ENCODE measurements at places on chromosomes 3 and 15.

- no peak for DNase-seq
Measured at GRCh38 chr15:76278651-76279050, 32.6 kb downstream of the ETFA start.

DNA sequence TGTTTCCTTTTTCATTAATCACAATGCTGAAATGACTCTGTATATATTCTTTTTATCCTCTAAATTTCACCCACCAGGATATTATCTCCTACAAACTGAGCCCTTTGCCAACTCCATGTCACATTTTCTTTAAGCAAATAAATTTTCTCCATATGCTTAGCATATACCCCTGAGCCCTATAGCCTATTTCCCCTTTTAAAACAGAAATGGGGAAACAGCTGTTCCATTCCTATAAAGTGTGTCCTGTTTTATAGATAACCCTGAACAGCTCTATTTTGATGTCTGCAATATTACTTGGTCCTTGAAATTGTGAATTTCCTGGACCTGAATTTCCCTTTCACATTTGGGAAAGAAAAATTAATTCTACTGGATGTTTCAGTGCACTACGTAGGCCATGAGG, 15.6 kb upstream of the FILIP1L start:
- DNase-seq: no peak

- no peak for DNase-seq
Measured at GRCh38 chr3:55755516-55756205, 268.6 kb upstream of the WNT5A start.

DNA sequence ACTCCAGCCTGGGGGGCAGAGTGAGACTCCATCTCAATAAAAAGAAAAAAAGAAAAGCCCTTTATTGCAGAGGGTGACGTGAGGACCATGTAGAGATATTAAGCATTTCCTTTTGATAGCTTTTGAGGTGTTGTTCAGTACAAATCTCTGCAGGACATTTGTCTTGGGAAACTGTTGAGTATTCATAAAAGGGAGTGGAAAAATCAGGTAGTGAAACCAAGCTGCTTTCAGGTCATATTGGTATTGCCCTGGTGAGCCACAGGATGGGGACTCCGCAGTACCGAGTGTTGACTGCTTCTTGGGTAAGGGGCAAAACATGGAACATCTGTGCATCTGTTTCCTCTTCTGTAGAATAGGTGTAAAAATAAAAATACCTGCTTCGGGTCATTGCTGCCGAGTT, 9.9 kb downstream of the ITPR1 start:
- DNase-seq: no peak

DNA sequence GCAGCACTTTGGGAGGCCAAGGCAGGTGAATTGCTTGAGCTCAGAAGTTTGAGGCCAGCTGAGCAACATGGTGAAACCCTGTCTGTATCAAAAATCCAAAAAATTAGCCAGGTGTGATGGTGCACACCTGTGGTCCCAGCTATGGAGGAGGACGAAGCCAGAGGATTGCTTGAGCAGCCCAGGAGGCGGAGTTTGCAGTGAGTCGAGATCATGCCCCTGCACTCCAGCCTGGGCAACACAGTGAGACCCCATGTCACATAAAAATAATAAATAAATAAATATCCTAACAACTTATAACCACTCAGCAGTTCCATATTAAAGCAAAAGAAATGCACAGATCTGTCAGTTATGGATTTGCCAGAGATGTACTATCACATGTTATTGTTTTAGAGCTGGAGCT, 62.6 kb downstream of the LMLN start:
- no peak for DNase-seq

DNA sequence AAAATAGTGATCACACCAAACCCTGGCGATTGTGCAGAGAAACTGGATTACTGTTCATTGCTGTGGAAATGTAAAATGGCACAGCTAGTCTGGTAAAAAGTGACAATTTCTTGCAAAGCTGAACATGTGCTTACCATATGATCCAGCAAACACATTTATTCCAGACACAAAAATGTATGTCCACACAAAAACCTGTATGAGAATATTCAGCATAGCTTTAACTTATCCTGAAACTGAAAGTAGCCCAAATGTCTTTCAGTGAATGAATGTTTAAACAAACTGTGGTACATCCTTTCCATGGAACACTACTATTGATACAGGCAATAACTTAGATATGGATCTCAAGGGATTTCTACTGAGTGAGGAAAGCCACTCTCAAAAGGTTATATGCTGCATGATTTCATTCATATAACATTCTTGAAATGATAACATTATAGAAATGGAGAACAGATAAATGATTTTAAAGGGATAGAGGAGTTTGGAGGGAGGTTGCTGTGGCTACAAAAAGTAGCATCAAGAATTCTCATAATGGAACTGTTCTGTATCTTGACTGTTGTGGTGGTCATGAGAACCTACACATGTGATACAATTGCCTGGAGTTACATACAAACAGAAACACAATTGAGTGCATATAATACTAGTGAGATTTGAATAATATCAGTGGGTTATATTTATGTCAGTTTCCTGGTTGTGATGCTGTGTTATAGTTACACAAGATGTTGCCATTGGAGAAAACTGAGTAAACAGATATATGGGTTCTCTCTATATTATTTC, 70.7 kb upstream of the DPH6 start:
- DNase-seq: no peak

- no peak for DNase-seq
Measured at GRCh38 chr3:38000242-38000916, 9.8 kb downstream of the VILL start.

DNA sequence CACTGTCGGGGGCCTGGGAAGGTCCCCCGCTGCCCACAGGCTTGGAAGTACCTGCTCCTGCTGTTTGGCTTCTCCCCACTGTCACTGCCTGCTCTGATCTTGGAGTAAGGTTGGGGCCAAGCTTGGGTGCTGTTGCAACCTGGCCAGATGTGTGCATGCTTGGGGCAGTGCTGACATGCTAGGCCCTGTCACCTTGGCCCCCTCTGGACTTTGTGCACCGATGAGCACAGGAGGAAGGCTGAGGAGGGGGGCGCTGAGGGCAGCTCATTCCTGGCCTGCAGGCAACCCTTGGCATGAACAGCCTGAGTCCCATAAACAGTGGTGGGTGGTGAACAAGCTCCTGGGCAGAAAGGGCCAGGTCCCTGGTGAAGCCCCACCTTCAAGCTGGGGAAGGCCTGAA, 4.0 kb upstream of the XCR1 start:
- no peak for DNase-seq

DNA sequence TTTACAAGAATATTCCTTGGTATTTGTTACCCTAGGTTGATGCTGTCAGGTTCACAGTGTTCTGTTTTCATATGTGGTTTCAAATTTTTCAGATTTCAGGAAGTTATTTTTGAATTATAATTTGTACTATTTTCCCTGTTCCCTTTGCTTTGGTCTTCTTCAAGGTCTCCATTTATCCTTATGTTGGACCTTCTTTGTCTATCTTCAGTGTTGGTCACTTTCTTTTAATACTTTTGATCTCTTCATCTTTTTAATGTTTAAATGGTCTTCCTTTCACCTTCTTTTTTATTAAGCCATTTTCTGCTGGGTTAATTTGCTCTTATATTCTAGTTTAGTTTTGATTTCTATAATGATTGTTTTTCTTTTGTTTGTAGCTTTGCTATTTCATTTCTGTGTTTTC, 61.3 kb downstream of the KLHL25 start:
- no peak for DNase-seq
